ENCODE measurements at places on chromosomes 7 and 10.

DNA sequence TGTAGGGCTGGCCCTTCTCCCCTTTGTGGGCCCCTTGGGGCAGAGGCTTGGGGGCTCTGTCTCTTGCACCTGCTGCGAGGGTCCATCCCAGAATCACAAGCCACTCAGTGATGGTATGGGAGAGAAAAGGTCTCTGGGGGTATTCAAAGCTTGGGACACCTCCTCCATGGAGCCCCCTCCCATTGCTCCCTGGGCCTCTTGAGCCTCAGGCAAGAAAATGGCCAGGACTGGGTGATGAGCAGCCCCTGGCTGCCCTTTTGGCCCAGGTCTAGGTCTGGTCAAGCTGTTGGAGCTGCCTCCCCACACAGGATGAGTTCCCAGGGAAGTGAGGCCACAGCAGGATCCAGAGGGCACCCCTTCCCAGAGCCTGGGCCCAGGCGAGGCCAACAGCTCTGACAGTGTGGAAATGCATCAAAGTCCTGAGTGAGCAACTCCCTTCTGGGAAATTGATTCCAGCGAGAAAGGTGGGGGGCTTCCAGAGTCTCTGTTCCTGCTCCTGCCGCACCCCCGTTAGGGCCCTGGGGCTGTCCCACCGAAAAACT lies 3.4 kb upstream of the MYL7 start:
- no peak overlapping the region for H3K4me3 ChIP-seq
- H3K36me3 ChIP-seq = no peaks in the 10 kb centered on the region
- no peak for DNase-seq
- peaks cover 4% of the 10 kb centered on the region for H3K27me3 ChIP-seq

DNA sequence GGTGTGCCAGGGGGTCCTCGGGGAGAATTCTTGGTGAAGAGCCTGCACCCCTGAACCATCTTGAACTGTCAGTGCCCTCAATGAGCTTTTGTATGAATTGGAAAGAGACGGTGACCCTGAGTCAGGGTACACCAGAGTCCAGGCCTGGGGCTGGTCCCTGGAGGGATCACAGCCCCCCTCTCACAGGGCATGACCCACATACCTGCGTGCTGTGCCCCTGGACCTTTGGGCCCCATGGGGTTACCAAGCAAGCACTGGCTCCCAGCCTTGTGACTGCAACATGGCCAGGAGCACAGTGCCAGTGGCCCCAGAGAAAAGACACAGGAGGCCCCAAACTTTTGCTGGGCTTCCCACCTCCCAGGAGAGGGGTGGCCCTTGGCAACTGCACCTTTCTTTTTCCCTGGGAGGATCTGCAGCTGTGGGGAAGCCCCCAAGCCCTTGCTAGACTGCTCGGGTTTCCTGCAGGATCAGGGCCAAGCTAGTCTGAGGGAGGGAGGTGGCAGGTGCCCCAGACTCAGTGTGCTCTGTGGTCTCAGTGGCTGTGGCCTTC lies 153.5 kb downstream of the ZNF248 start:
- H3K36me3 ChIP-seq = no peaks in the 10 kb centered on the region
- peaks cover 4% of the 10 kb centered on the region for H3K27me3 ChIP-seq
- no peaks in the 10 kb centered on the region for H3K4me1 ChIP-seq
- no peak for DNase-seq
- H3K4me3 ChIP-seq = no peak overlapping the region
- H3K27ac ChIP-seq = no peak overlapping the region

- peaks cover 9% of the 10 kb centered on the region for H3K4me1 ChIP-seq
- H3K4me3 ChIP-seq = no peak overlapping the region
- H3K27me3 ChIP-seq = no peaks in the 10 kb centered on the region
- no peaks in the 10 kb centered on the region for H3K36me3 ChIP-seq
These were observed 23.9 kb upstream of the FAM107B start for GRCh38 chr10:14798636-14799035.

DNA sequence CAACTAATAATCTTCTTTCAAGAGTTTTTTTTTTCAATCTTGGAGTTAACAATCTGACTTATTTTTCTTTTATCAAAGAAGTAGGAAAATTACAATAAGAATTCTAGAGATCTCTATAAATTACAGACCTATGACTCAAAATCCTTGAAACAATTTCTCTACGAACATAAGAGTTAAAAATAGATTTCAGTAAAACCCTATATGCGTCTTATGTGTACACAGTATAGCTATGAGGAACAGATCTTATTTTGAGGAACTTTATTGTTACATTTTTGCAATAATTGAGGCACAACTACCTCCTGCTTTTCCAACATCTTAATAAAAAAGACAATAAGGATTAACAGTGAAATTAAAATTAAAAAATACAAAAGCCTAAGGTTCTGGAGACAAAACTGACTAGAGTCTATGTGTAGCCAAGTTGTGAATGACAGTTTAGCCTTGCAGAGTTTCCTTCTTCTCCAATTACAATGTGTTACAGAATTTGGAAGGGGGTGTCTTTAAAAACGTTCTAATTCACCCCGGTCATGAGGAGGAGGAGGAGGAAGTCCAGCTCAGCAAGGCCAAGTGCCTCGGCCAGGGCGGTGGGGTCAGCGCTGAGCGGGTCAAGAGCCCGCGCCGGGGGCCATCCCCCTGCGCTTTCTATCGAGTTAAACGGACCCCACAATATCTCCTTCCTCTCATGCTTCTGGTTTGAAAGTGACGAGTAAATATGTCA lies 40.5 kb downstream of the AMZ1 start:
- H3K27ac ChIP-seq = no peak overlapping the region
- no peaks in the 10 kb centered on the region for H3K27me3 ChIP-seq
- no peak for DNase-seq
- peaks cover 11% of the 10 kb centered on the region for H3K4me1 ChIP-seq
- H3K36me3 ChIP-seq = peaks cover 7% of the 10 kb centered on the region
- no peak overlapping the region for H3K4me3 ChIP-seq

DNA sequence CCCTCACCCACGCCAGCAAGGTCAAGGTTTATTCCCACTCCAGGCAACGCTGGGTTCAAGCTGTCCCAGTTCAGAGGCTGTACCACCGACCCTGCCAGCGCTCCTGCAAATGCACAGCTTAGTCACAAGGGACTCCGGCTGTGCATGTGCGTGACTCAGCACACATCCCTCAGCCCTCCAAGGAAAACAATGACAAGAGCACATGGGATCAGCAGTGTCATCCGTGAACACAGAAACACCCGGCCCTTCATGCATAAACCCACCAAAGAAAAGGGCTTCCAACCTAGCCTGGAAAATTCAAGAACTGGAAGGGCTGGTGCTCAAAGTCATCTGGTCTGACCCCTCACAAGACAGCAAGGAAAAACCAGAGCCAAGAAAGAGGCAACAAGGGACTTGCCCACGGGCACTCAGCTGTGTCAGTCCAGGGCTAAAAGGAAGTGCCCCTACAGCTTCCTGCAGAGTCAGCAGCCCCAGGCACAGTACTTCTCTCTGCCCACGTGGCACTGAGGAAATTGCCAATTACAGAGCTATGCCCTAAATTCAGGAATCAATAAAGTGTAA lies 106.1 kb downstream of the KCNMA1 start:
- no peaks in the 10 kb centered on the region for H3K36me3 ChIP-seq
- no peaks in the 10 kb centered on the region for H3K4me1 ChIP-seq
- peaks cover 9% of the 10 kb centered on the region for H3K27me3 ChIP-seq
- H3K27ac ChIP-seq = no peak overlapping the region
- no peak overlapping the region for H3K4me3 ChIP-seq

DNA sequence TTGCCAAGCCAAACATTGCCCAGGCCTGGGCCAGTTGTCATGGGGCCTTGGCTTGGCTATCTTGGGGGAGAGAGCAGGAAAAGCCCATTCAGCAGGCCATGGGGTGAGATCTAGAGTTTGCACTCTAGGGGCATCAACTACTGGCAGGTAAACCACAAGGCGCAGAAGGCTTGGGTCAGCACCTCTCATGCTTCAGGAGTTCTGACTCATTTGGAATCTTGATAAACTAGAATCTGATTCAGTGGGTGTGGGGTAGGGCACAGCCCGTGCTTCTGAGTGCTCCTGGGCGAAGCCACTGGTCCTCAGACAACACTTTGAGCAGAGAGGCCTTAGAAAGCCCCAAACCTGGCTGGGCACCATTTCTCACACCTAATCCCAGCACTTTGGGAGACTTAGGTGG lies 81.1 kb downstream of the RGS10 start:
- DNase-seq = no peak
- no peak overlapping the region for H3K4me3 ChIP-seq
- no peak overlapping the region for H3K27ac ChIP-seq
- H3K36me3 ChIP-seq = peaks cover 3% of the 10 kb centered on the region
- peaks cover 2% of the 10 kb centered on the region for H3K4me1 ChIP-seq

- no peaks in the 10 kb centered on the region for H3K36me3 ChIP-seq
- H3K27me3 ChIP-seq = peaks cover 4% of the 10 kb centered on the region
- H3K4me3 ChIP-seq = no peak overlapping the region
These were observed 248.3 kb downstream of the ADARB2 start for GRCh38 chr10:1488970-1489548.

DNA sequence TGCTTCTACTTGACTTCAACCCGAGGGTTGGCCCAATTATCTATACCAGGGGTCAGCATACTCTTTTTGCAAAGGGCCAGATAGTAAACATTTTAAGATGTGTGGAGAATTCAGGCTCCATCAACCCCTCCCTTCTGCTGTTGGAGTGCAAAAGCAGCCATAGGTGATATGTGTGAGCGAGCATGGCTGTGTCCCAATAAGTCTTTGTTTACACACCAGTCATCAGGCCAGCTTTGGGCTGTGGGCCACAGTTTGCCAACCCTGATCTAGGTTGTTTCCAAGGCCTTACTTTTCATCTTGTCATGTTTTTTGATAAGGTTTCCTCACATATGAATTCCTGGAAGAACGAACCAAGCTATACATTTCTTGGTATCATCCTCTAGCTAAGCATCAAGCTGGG lies 136.9 kb upstream of the VIPR2 start:
- no peak overlapping the region for H3K4me3 ChIP-seq

GRCh38 chr7:42045961-42046360 lies 191.0 kb downstream of the GLI3 start:
- no peak for DNase-seq
- H3K27me3 ChIP-seq = no peaks in the 10 kb centered on the region
- H3K36me3 ChIP-seq = no peaks in the 10 kb centered on the region

DNA sequence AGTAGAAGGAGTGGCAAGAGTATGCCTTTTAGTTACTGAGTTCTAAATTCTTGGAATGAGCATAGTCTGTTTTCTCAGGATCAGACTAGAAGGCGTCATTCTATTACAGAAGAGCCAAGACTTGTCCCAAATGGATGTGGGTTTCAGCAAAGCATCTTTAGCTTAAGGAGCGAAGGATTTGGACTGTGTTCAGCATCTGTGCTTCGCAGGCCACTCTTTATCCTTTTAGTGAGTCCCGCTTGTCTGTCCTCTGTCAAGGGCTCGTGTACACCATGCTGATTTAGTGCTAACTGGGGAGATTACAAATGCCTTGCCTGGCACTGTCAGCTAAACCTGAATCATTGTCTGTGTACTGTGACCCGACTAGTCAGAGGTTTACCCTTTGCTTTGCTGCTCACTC lies 465.7 kb downstream of the AUTS2 start:
- H3K27me3 ChIP-seq = no peaks in the 10 kb centered on the region
- H3K4me1 ChIP-seq = no peaks in the 10 kb centered on the region
- H3K27ac ChIP-seq = no peak overlapping the region
- DNase-seq = no peak
- no peak overlapping the region for H3K4me3 ChIP-seq

- no peaks in the 10 kb centered on the region for H3K36me3 ChIP-seq
- no peaks in the 10 kb centered on the region for H3K4me1 ChIP-seq
- H3K27ac ChIP-seq = no peak overlapping the region
- no peak for DNase-seq
- H3K4me3 ChIP-seq = no peak overlapping the region
- H3K27me3 ChIP-seq = peaks cover 14% of the 10 kb centered on the region
These were observed 39.8 kb upstream of the DNAJC1 start for GRCh38 chr10:22043327-22043633.

GRCh38 chr10:21364196-21365114 lies 161.0 kb downstream of the SKIDA1 start:
- H3K27me3 ChIP-seq = no peaks in the 10 kb centered on the region
- no peaks in the 10 kb centered on the region for H3K4me1 ChIP-seq
- no peak for DNase-seq
- no peak overlapping the region for H3K27ac ChIP-seq

DNA sequence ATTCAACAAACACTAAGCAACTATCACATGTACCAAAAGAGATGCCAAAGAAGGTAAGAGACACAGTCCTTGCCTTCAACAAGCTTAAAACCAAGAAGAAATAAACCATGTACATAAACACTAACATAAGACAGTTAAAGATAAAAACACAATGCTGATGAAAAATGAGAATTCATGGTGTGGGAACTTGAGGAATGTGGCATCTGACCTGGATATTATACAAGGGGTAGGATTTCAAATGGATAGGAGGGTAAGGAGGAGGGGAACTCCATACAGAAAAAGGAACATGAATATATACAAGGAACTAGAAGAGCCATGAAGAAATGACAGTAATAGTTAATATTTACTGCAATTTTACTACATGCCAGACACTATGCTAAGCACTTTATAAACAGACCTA lies 11.0 kb downstream of the HIBADH start:
- no peaks in the 10 kb centered on the region for H3K27me3 ChIP-seq
- no peaks in the 10 kb centered on the region for H3K4me1 ChIP-seq
- H3K27ac ChIP-seq = no peak overlapping the region
- H3K4me3 ChIP-seq = no peak overlapping the region

- no peak overlapping the region for H3K4me3 ChIP-seq
- no peak for DNase-seq
- peaks cover 13% of the 10 kb centered on the region for H3K4me1 ChIP-seq
- peaks cover 5% of the 10 kb centered on the region for H3K36me3 ChIP-seq
- no peak overlapping the region for H3K27ac ChIP-seq
These were observed 98.0 kb upstream of the GATA3 start for GRCh38 chr10:7956508-7956907.

- H3K36me3 ChIP-seq = no peaks in the 10 kb centered on the region
- H3K4me3 ChIP-seq = no peak overlapping the region
- H3K4me1 ChIP-seq = peaks cover 7% of the 10 kb centered on the region
- no peak overlapping the region for H3K27ac ChIP-seq
- DNase-seq = no peak
- H3K27me3 ChIP-seq = peaks cover 32% of the 10 kb centered on the region
These were observed 582 bp downstream of the STEAP2 start for GRCh38 chr7:90212149-90212495.

DNA sequence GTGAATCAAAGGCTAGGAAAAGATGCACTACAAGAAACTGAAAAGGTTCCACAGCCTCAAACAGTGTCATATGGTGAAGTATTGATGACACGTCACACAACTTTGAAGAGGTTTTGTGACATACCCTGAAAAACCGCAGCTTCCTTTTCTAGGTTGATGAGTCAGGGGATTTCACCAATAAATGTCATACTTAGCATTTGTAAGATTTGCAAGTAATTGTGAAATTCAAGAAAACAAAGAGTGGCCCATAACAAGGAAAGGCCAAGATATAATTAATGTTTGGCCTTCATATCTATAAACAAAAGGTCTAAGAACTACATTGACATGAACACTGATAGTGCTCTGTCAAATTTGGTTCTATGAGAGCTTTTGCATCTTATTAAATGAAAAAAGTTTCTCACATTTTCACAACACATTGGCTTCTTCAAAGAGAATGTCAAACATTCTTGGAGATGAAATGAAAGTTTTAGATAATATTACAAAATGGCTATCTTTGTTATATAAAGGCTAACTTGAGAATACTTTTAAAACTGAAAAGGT lies 62.0 kb upstream of the NAMPT start:
- peaks cover 59% of the 10 kb centered on the region for H3K4me1 ChIP-seq
- no peak for DNase-seq
- peak overlapping the region; percentile 72 for H3K4me3 ChIP-seq
- H3K27ac ChIP-seq = peak overlapping the region; percentile 99
- peaks cover 2% of the 10 kb centered on the region for H3K27me3 ChIP-seq
